SJSA1 (cell line): ENCODE measurements at places on chromosomes 16 and 17. TPM values are rescaled to one million over a fixed set of nuclear protein-coding genes. Genes with fewer than 3 reads are reported as not detected.
A peak's percentile ranks its signal among the peaks of the same experiment; 100 is the strongest.

DNA sequence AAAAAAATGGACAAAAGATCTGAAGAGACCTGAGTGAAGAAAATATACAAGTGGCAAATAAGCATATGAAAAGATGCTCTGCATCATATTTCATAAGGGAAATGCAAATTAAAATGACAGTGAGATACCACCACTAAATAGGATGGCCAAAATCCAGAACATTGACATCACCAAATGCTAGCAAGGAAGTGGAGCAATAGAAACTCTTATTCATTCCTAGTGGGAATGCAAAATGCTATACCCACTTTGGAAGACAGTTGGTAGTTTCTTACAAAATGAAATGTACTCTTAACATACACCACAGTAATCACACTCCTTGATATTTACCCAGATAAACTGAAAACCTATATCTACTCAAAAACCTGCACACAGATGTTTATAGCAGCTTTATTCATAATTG, 33.6 kb downstream of the DHRS7B start:
- DNase-seq: no peak

- DNase-seq: no peak
Measured at GRCh38 chr17:4405038-4405669, 28.6 kb upstream of the SPNS3 start.

DNA sequence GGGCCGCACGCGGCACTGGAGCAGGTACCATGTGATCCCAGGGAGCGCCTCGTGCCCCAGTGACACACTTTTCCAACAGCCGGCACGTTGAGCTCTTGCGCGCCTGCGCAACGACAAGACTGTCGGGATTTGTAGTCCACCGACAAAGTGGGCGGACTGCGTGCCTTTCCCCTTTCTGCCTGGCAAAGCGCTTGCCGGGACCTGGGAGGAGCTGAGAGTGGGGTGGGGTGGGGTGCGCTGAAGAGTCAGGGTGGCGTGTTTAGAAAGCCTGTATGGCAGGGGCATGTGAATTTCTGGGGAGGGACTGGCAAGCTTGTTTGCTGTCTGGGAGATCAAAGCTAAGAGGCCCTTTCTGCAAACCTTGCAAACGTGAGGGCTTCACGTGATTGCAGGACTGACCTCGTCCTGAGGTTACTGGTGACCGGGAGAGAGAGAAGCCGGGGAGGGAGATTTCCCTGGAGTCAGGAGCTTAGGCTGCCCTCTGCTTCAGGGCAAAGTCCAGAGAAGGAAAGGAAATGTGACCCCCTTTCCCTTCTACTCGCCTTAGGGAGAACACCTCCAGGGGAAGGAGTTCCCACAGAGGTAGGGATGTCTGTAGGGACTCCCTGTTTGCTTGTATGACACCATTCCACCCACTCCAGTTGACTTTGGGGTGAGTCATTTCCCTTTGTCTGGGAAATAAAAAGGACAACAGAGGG, 429 bp upstream of the NR1D1 start:
- peak; percentile 95 for DNase-seq

DNA sequence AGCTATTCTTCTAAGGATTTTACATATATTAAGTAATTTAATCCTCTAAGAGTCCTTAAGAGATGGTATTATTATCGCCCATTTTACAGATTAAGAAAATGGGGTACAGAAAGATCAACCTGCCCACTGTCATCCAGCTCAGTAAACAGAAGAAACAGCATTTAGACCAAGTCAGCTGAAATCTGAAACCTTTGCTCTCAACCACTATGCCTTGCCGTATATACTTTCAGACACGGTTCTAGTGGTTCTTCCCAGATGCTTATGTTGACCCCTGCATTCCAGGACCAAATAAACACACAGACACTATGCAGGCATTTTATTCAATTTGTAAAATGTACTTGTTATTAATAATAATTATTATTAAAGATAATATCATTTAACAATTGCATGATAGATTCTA, 854.8 kb downstream of the KCNJ2 start:
- no peak for DNase-seq

GRCh38 chr17:58400826-58401225, 16.5 kb downstream of the RNF43 start:
- DNase-seq: no peak

DNA sequence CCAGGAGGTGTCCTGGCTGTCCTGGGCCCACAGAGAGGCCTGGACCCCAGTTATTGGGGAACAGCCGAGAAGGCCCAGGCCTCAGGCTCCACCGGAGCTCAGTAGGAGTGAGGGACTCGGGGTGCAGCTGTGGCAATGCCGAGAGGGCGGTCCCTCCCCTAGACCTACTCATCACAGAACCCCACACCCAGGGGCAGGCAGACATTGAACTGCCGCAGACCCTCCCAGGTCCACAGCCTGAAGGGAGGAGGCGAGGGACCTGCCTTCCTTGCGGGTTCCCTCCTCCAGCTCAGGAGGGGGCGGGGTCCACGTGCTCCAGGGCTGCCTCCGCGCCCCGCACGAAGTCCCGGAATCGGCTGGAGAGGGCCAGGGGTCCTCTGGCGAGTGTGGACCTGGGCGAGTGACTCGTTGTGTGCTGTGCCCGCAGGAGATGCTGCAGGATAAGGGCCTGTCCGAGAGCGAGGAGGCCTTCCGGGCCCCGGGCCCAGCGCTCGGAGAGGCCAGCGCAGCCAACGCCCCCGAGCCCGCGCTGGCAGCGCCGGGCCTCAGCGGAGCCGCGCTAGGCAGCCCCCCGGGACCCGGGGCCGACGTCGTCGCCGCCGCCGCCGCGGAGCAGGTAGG, 3.9 kb downstream of the TBX4 start:
- DNase-seq: no peak

- peak; percentile 85 for DNase-seq
Measured at GRCh38 chr16:87464691-87465300, 28.0 kb downstream of the ZCCHC14 start.

DNA sequence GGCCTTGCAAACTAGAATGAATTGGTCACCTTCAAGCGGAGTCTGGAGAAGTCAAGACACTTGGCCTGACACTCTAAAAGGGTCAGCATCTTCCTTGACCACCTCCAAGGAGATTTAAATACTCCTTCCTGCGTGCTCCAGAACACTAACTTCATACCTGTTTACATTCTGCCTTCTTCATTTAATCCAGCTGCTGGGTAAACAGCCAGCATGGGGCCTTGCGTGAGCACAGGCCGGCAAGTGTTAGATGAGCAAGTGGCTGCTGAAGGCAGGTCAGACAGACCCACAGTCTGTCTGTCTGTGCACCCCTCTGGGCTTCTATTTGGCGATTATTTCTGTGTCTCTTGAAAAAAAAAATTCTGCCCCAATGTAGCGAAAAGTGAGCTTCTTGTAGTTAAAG, 153.8 kb downstream of the MSI2 start:
- DNase-seq: no peak

DNA sequence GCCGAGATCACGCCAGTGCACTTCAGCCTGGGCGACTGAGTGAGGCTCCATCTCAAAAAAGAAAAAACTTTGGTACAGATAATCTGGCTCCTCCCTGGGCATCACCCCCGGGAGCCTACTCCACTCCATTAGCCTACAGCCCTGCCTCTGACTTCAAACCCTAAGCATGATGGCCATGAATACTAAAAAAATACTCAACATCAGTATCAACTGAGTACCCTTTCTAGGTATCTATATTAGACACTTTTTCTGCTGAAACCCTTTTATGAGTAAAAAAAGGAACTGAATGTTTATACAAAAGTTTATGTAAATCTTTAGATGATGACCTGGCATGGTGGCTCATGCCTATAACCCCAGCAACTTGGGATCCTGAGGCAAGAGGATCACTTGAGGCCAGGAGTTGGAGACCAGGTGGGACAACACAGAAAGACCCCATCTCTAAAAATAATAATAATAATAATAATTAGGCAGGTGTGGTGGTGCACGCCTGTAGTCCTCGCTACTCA, 6.9 kb downstream of the RDM1 start:
- DNase-seq: no peak

- no peak for DNase-seq
Measured at GRCh38 chr17:78864117-78864516, 23.5 kb upstream of the USP36 start.

DNA sequence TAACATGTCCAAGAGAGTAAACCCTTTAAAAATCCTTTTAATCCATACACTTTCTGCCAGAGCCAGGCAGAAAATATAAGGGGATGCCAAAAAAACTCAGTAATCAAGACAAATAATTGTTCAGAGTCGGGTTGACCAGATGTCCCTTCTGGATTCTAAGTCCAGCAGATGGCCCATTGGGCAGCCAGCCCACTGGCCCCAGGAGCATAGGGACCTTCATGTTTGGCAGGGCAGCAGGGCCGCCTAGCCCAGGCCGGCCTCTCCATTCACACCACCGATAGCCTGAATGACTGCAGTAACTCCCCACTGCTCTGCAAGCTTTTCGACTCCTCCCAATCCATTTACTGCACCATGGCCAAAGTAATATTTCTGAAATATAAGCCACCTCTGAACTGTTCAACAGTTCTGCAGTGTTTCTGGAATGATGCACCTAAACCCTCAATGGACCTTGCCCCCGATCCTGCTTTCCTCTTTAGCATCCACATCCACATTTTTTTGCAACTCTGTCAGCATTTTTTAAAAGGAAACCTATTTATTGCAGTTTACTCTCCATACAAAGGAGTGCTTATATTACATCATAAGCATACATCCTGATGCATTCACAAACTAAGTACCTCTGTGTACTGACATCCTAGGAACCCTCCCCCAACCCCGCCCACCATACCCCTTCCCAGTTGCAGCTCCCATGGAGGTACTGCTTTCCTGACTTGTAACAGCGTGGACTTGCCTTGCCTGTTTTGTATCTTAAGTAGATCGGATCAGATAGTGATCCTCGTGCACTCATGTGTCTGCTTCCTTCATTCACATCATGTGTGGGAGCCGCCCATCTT, 46.4 kb downstream of the LDHD start:
- DNase-seq: no peak

- DNase-seq: no peak
Measured at GRCh38 chr17:55727920-55728319, 5.3 kb upstream of the TMEM100 start.

GRCh38 chr17:45814622-45815606, 29.8 kb upstream of the SPPL2C start:
- no peak for DNase-seq

ABCA10 gene
- 0.08 TPM in 1 of 2 replicates, not detected in the other for total RNA-seq

LLGL2 gene
- total RNA-seq: 5.8 and 6.6 TPM in 2 replicates

SPATA22 gene
- not detected in 2 replicates for total RNA-seq

KCNH6 gene
- not detected in 2 replicates for total RNA-seq

SLFN14 gene
- not detected in 2 replicates for total RNA-seq

PRR14 gene
- 6.1 and 8.2 TPM in 2 replicates for total RNA-seq

VTN gene
- 0.08 TPM in 1 of 2 replicates, not detected in the other for total RNA-seq
